Stimulated activated CD4-positive, alpha-beta T cell treated with anti-CD3 and anti-CD28 coated beads, Interleukin-1b, Interleukin-23, amount 100 ng/mL, for 24 hours (primary cell): ENCODE measurements at places on chromosomes 2 and 18.

DNA sequence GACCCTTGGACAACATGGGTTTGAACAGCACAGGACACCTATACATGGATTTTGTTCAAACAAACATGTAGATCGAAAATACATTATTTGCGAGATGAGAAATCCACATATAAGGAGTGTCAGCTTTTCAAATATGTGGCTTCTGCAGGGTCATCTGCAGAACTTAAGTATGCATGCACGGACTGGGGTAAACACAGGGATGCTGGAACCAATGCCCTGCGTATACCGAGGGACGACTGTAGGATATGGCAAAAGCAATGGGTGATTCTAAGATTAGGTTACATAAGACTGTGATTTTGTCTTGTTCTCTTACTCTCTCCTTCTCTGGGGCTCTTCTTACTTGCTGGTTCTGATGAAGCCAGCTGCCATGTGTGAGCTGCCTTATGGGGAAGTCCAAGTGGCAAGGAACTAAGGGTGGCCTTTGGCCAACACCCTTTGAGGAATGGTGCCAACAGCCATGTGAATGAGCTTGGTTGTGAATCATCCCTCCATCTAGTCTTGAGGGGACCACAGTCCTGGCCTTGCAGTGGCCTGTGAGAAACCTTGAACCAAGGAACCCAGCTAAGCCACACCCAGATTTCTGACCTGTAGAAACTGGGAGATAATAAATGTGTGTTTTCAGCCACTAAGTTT is 66.5 kb downstream of the EVA1A start:
- no peak for DNase-seq

DNA sequence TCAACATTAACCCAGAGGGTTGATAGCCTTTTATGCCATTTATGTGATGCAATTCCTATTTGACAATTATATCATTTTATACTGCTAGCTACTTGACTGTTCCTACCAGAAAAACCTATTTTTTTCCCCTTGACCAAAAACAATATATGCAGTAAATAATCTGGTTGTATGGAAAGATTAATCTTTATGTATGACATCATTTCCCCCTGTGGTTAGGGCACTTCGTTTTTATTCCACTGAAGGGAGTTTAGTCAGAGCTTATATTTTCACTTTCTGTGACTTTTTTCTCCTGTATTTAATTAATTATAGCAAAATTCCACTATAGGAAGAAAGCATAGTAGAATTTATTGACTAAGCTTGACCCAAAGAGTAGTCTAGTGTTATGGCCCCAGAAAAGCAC is 107.6 kb downstream of the HAUS1 start:
- no peak for DNase-seq

DNA sequence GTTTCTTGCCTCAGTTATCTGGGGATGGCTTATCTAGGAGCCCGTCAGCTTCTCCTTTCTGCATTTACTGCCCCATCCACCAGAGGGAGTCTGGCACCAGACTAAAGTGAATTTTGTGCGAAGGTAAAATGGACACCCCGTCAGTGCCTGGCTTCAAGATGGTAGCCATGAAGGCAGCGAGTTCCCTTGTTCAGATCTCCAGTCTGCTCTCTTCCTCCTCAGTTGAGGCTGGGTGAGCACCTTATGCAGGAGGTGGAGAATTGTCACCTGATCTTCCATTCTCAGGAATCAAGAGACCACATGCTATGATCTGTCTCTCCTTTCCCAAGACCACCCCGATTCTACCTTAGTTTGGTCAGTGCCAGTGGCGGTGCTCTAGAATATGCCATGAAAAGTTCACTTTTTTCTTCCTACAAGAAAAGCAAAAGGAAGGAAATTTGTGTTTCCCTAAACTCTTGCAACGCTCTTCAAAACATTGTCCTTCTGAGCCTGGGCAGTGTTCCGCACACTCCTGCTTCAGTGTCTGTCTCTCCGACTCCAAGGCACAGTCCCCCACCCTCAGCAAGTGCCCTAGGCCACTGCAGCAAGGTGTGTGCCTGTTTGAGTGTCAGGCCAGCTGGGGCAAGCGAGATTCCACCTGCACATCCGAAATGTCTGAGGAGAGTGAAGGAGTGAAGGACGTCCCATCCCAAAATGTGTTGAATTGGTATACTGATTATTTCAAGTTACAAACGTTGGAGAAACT is 168.6 kb downstream of the SS18 start:
- peak; percentile 10 for DNase-seq

- no peak for DNase-seq
Observed at GRCh38 chr2:26550276-26551015, 72.5 kb upstream of the OTOF start.

GRCh38 chr18:31503011-31503410 is 5.0 kb downstream of the DSG2 start:
- DNase-seq, result no peak

DNA sequence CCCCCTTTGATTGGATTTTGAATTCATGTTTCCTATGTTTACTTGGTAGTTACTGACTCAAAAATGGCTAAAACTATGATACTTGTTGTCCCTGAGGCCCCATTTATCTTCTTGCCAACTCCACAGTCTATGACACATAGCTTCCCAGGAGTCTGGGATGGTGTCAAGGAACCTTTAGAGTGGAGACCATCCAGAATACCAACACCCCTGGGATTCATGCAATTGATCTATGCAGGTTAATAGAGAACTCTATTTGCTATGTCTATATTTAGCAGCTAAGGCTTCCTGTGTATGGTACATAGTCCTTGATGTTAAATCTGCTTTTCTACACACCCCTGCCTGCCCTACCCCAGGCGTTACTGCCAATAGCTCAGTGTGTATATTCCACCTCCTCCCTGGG is 218.5 kb upstream of the HDAC4 start:
- no peak for DNase-seq
